ENCODE measurements at places on chromosomes 2 and 18.

DNA sequence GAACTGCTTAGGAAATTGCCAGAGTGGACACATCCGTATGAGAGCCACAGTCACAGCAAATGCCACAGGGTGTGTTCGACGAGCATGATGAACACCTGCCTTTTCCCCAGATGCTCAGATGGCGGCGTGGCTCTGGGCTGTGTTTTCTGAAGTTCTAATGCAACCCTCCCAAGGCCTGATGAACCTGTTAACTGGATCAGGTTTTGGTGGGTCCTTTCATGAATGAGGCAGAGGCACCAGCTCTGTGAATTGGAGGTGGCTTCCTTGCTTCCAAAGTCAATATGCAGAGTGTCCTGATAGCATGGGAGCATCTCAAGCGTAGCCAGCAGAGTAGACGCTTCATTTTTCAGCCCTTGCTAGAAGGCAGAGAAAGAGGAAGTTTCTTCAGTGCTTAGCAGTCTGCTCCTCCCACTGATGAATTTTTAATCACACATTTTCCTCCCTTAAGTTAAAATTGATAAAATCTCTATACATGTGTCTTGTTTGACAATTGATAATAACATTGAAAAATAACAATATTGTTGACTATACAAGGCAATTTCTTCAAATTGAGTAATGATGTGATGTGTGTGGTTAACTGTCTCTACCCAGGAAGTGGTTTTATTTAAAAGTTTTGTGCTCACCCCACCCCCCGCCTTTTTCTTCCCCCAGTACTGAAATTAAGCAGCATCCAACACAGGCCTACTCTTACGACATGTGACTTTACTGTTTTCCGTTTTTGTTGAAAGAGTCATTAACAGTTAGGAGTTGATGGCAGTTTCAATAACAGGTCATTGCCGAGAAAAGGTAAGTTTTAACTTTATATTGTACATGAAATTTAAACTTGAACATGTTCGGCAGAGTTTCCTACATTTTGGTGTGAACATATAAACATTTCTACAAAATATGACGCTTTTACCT lies at the start of gene ARHGAP15:
TSS of gene ARHGAP15 (plus strand) at position 739 of the 900 bp plus-strand sequence.
- no peak for DNase-seq

- DNase-seq, result no peak
These were observed 135.7 kb downstream of the OTX1 start for GRCh38 chr2:63186331-63186730.

GRCh38 chr18:42689310-42689709 lies 426.2 kb downstream of the RIT2 start:
- no peak for DNase-seq

- DNase-seq, result no peak
These were observed 733.6 kb upstream of the ZEB2 start for GRCh38 chr2:145253492-145253891.

GRCh38 chr18:23964282-23965238 lies 50.0 kb upstream of the TTC39C start:
- no peak for DNase-seq

GRCh38 chr2:205802065-205802464 lies 119.8 kb downstream of the NRP2 start:
- DNase-seq, result no peak

GRCh38 chr2:97645112-97645694 lies 659 bp upstream of the COX5B start:
- no peak for DNase-seq

GRCh38 chr2:142280831-142281230 lies 150.0 kb upstream of the LRP1B start:
- no peak for DNase-seq

DNA sequence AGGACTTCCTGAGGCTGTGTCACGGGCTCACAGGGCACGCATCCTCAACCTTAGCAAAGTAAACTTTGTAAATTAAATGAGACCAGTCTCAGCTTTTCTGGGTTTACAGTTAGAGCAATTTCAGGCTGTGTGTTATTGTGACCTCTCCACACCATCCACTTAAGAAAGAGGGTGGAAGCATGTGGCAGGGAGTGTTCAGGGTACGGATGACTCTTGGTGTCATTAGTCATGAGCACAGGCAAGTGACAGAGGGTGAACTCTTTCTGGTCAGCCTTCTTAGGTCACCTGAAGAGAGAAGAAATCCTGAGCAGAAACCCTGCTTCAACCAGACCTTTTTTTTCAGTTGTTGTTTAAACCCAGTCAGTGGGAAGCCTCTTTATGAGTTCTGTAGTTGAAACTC lies 207.9 kb downstream of the ICOS start:
- no peak for DNase-seq

- DNase-seq, result no peak
These were observed 13.1 kb upstream of the TNS1 start for GRCh38 chr2:218015586-218016521.
